ENCODE measurements at places on chromosomes 3 and 15.

GRCh38 chr3:143068059-143068458 is 51.5 kb upstream of the CHST2 start:
- no peak for DNase-seq

GRCh38 chr15:72231833-72232478 is 966 bp upstream of the PKM start:
- peak; percentile 76 for DNase-seq

- no peak for DNase-seq
Observed at GRCh38 chr15:56674857-56675256, 58.5 kb downstream of the ZNF280D start.

DNA sequence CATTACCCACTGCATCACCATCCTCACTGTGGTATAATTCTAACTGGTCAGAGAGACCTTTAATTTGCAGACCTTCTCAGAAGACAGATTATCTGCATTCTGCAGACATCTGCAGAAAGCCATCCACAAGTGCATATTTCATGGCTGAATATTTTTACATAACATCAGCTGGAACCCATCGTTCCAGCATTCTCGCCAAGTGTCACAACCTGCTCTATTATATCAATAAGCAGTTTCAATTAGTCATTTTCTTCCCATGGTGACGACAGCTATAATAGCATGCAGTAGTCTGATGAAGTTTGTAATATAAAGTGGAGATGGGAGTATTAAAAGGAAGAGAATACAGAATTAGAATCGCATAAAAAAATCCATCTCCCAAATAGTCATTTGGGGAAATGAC is 334.7 kb downstream of the FHIT start:
- no peak for DNase-seq

DNA sequence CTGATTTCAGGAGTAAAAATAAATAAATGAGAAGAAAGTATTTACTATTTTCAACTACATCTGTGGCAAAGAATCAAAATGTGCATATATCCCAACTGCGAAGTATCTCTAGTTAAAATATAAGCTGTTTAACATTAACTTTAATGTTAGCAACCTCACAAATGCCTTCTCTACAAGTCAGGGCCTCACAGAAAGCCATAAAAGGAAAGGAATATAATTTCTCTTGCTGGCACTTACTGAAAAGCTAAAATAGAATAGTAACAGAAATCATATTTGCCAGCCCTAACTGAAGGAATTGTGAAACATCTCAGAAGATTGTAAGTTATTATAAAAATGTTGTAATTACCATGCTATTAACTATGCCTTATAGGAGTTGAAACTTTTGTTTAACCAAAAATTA is 65.1 kb upstream of the MBNL1 start:
- DNase-seq, result no peak

GRCh38 chr3:116408473-116408872 is 36.8 kb downstream of the LSAMP start:
- no peak for DNase-seq

DNA sequence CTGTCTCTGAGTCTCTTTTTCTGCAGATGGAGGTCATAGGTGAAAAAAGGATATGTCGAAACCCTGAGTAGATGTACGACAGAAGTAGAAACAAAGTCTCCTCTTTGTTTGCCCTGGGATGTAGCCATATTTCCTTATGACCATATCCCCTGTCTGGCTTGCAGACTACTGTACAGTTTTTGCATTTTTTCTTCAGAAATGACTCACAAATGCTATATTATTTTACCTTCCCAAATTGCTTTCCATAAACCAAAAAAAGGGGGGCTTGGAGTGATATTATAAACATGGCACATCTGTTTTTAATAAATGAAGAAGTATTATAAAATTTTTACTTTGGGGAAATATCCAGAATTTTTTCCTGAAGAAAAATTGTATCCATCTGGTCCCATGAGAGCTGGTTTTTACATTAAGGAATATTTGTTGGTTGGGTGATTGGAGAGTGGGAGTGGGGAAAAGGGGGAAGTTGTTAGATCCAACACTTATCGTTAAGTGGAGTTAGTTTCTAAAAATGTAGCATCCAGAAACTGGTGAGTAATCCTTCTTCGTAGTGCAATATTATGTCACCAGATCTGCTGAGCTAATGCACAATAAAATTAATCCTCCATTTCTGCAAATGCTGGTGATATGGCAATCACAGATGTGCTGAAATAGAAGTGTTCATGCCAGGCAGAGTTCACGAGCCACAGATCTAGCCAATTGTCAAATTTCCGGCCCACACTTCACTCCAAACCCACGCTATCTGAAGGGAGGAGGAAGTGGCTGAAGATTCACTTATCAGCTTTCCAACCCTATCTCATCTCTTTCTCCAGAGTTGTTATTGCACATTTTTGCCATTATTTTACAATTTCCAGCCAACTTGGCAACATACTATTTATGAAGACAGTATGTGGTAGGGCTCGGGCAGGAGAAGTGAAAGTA is 313.6 kb upstream of the ATP11B start:
- no peak for DNase-seq

- no peak for DNase-seq
Observed at GRCh38 chr15:57555270-57555669, 36.4 kb upstream of the MYZAP start.
